ENCODE measurements at places on chromosomes 12 and 14.

- no peak for DNase-seq
Measured at GRCh38 chr14:71713451-71713850, 218.8 kb upstream of the RGS6 start.

- DNase-seq: no peak
Measured at GRCh38 chr12:105947906-105948305, 190.8 kb downstream of the NUAK1 start.

DNA sequence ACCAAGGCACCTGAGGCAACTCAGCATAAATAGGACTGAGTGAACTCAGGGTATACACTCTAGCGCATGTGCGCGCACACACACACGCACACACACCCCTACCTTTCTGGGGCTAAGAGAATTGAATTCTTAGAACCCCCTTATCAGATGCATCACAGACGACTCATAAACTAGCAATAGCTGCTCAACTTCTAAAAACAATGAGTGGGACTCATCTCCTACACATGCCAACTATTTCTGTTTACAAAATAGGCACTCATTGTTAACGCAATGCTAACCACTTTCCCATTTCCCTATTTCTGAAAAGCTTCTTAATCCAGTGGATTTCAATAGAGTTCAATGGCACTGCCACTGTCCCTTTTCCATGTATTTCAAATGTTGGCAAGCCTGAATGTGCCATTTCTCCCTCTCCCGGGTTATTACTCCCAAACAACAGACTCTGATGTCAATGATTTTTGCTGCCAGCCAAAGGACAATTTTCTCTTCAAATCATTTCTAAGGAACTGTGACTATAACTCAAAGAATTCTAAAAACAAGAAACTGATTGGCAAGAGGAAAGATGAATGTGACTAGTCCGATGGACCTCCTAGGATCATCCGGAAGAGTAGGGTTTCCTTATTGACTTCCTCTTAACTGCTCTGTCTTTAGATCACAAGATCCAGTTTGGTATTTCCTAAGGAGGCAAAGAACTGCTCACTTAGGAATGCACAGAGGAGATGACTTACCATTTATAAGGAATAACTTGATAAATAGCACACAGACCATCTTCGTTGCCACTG is 48.8 kb downstream of the SLC38A1 start:
- DNase-seq: peak; percentile 57

GRCh38 chr12:40137252-40137651 is 31.4 kb upstream of the SLC2A13 start:
- no peak for DNase-seq

GRCh38 chr14:103819503-103820307 is 27.7 kb downstream of the PPP1R13B start:
- DNase-seq: no peak

- DNase-seq: no peak
Measured at GRCh38 chr12:62533087-62533754, 66.6 kb downstream of the MON2 start.

DNA sequence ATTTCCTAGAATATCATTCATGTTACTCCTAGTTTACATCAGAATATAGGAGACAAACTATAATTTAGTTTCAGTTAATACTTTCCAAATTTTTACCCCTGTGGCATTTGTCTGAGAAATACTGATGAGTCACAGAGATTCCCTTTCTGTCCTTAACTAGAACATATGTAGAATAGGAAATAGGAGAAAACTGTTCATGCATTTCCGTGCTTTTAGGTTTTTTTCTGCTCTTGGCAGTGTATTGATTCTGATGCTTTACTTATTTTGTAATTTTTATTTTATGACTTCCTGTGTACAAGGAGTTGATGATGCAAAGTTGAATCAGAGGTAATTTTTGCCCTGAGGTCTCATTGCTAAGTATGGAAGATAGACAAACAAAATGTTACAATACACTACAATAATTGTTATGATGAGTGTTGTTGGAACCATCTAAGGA is 23.0 kb downstream of the MNAT1 start:
- no peak for DNase-seq

DNA sequence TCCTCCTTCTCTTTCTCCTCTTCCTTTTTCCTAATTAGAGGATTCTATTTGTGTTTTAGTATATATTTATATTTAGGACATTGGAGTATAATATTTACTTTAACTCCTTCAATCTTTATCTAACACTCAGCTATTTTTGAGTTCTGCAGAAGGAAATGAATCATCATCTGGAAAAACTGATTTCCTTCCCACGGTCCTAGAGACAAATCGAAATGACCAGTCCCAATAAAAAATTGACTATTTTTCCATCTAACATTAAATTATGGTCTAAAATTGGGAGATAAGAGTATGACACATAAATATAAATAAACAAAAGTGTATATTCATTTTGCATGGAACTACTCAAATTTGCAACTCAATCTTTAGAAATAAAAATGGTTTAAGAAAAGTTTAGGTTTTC is 167.4 kb downstream of the TMTC3 start:
- no peak for DNase-seq

DNA sequence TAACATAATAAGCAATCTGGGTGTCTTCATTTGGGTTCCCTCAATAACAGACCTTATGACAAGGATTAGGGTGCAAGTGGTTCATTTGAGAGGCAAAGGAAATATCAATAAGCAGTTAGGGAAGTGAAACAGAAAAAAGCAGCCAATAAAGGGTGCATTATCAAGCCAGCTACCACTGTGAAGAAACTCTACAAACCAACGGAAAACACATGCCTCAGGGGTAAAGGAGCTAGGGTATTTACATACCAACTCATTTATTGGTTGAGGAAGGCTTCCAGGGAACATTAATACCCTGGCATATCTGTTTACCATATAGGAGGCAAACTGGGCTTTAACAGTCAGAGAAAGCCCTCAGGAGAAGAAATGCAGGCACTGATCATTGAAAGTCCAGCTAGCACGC is 22.7 kb upstream of the IFNG-AS1 start:
- DNase-seq: no peak

DNA sequence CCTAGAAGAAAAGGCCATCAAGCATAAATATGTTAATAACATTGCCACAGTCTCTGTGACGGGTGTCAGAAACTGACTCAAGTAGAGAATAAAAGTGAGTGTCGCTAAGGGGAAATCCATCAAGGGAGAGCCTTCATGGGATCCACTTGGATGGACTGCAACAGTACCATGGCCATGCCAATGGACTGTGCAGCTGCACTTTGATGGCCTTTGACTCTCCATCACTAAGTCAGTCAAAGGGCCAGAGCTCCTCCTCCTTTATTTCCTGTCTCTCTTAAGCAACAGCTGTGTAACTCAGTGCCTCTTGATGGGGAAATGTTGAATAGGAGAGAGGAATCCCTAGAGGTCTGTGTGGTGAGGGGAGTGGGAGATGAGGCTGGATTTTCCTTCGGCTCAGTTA is 335.2 kb downstream of the BMP4 start:
- no peak for DNase-seq

- no peak for DNase-seq
Measured at GRCh38 chr12:43550831-43551271, 1.2 kb downstream of the ADAMTS20 start.

- no peak for DNase-seq
Measured at GRCh38 chr14:90740081-90740480, 76.1 kb downstream of the TTC7B start.

GRCh38 chr14:45238988-45239387 is 14.0 kb downstream of the MIS18BP1 start:
- no peak for DNase-seq

GRCh38 chr14:105492971-105493871 is 2.2 kb downstream of the TEDC1 start:
- DNase-seq: no peak

- no peak for DNase-seq
Measured at GRCh38 chr12:1467710-1468109, 126.7 kb downstream of the FBXL14 start.

DNA sequence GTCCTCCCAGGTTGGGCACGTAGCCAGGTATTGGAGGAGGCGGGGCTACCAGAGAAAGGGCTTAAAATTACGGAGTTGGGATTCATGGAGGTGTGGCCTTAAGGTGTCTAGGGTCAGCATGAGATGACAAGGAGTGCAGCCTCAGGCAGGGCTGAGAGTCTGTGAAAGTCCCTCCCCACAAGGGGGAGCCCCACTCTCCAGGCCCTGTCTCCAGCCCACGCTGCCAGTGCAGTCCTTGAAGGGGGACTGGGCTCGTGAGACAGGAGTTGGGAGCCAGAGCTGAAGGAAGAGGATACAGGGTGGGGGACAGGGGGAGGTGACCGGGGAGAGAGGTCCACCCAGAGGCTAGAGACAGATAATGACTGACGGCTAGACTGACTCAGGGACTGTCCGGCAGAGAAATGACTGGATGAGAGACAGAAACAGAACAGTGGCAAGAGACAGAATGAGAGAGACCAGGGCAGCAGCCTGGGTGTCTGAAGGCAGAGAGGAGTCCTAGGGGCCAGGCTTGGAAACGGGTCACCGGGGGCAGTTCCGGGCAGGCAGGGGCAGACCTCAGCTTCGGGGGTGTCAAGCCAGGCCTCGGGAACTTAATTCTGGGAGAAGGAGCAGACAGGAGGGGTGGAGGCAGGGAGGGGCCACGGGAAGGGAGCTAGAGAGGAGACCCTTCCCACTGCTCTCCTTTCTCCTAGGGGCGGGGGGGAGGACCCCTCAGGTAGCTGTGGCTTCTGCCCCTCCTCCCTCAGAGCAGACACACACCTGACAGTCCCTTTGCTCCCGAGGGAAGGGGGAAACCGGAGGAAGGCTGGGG is 970 bp downstream of the CDH24 start:
- peak; percentile 44 for DNase-seq

GRCh38 chr14:40248671-40249070 is 816.4 kb upstream of the FBXO33 start:
- DNase-seq: no peak

DNA sequence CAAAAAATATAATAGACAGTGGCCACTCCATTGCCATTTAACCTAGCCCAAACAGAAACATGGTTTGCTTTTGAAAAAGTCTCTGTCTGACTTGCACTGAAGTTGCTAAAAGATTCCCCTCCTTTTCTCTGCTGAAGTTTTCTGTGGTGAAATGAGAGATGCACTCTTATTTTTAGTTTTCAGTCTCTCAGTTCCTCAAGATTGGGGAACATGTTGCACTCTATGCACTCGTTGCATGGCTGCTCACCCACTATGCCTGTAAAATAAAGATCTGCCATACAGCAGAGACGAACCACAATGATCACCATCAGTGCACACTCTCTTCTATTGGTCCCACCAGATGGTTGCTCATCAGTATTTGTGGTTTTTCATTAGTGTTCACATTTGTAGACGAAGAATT is 13.1 kb upstream of the DAAM1 start:
- no peak for DNase-seq

DNA sequence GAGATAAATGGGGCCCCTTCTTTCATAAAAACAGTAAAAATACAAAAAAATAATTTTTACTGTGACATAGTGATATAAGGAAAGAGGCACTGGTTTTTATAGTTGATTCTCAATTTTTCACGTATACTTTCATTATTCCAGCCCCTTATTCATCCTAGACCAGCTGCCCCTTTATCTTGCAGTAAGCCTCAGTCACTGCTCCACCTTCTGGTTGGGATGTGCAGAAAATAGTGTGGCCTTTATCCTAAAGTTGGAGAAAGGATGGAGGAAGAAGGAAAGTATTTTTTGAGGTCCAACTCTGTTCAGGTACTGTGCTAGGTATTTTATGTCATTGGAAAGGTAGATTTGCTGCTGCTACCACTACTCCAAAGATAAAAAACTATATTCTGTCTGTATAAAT is 172.7 kb downstream of the ANO6 start:
- DNase-seq: no peak

DNA sequence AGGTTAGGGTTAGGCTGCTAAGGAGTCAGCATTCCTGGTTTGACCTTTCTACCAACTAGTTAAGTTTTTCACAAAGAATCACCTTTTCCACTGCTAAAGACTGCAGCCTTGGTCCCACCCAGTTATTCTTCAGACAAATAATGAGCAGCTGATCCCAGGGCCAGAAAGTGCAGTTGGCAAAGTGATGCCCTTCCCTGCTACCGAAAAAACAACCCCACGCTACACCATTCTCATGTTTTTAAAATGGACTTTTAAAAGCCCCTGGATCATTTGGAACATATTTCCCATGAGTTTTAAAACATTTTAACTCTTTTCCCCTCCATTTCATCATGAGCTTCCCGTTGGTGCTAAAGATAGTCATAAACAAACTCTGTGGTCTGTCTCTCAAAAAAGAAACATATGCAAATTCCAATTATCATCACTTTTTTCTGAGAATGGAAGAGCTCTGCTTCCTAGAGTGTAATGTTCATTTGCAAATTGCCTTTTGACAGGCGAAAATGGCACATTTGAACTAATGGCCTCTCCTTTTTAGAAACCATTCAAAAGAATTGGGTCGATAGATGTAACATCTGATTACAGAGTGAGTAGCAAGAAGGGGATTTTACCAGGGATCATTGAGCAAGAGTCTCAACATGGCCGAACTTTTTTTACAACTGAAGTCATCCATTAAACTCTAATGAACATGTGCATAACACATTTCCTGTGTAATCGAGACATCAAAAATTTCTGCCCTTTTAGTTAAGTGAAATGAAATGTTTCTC is 129.3 kb upstream of the RAP1B start:
- no peak for DNase-seq

- no peak for DNase-seq
Measured at GRCh38 chr12:3920351-3921150, 47.4 kb upstream of the PARP11 start.

DNA sequence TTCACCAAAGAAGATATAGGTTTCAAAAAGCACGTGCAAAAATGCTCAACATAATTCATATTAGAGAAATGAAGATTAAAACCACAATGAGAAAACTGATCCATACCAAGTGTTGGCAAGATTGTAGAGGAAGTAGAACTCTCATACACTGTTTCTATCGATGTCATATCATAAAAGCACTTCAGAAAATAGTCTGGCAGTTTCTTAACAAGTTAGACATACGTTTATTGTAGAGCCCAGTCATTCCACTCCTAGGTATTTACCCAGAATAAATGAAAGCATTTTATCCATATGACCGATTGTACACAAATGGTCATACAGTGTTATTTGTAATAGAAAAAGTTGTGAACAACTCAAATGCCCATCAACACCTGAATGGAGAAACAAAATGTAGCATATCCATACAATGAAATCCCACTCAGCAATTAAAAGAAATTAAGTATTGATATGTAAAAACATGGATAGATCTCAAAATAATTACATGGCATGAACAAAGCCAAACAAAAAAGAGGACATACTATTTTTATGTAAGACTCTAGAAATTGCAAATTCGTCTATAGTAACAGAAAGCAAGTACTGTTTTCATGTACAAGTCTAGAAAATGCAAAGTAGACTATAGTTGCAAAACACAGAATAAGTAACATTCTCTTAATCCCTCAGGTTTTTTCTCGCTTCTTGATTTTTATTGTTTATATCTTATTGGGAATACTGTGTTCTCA is 41.0 kb downstream of the USP15 start:
- DNase-seq: no peak

Measured in stimulated activated CD4-positive, alpha-beta T cell treated with anti-CD3 and anti-CD28 coated beads, TNF-alpha, amount 100 ng/mL, for 24 hours (primary cell).